ENCODE measurements at places on chromosomes 4 and X. TPM values are rescaled to one million over a fixed set of nuclear protein-coding genes. Genes with fewer than 3 reads are reported as not detected.

The ASMT gene
- total RNA-seq: 0.20 TPM

The CXCL3 gene
- 0.49 TPM for total RNA-seq

The CT45A3 gene
- total RNA-seq: not detected

The GABRQ gene
- total RNA-seq: 0.79 TPM

The PGAM4 gene
- not detected for total RNA-seq

The CFAP99 gene
- not detected for total RNA-seq

The INTU gene
- total RNA-seq: 20.2 TPM

The TCEANC gene
- total RNA-seq: 5.3 TPM

The OR13H1 gene
- total RNA-seq: not detected

The MAGEB2 gene
- total RNA-seq: not detected

The ADGRL3 gene
- 55.9 TPM for total RNA-seq

The UNC5C gene
- 1.1 TPM for total RNA-seq

The TMPRSS11B gene
- not detected for total RNA-seq

The CENPVL2 gene
- total RNA-seq: not detected

DNA sequence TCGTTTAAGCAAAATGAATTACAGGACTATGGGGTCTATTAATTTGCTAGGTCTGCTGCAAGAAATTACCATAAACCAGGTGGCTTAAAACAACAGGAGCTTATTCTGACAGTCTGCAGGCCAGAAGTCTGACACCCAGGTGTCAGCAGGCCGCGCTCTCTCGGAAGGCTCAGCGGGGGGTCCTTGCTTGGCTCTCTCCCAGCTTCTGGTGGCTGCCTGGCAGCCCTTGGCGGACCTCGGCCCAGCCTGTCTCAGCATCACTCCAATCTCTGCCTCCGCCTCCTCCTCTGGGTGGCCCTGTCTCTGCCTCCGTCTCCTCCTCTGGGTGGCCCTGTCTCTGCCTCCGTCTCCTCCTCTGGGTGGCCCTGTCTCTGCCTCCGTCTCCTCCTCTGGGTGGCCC lies 580.5 kb upstream of the FAT1 start:
- no peak for DNase-seq

DNA sequence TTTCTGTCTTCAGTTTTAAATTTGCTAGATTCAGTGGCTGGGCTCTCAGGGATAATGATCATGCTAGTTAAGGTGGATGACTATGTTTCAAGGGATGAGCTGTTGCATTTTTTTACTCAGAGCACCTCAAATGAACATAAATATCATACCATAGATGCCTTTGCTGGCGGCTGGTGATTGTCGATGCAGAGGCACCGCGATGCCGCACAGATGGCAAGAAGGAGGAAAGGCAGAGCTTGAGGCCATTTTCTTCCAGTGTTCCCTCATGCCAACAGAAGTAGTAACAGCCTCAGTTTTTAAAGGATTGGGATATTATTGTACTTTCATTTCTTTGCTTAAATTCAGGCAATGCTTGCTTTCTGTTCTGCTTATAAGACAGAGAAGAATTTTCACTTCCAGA lies 654.7 kb upstream of the IGFBP7 start:
- no peak for DNase-seq

- DNase-seq: no peak
These were observed 37.9 kb downstream of the ARHGEF6 start for GRCh38 chrX:136742721-136743379.

DNA sequence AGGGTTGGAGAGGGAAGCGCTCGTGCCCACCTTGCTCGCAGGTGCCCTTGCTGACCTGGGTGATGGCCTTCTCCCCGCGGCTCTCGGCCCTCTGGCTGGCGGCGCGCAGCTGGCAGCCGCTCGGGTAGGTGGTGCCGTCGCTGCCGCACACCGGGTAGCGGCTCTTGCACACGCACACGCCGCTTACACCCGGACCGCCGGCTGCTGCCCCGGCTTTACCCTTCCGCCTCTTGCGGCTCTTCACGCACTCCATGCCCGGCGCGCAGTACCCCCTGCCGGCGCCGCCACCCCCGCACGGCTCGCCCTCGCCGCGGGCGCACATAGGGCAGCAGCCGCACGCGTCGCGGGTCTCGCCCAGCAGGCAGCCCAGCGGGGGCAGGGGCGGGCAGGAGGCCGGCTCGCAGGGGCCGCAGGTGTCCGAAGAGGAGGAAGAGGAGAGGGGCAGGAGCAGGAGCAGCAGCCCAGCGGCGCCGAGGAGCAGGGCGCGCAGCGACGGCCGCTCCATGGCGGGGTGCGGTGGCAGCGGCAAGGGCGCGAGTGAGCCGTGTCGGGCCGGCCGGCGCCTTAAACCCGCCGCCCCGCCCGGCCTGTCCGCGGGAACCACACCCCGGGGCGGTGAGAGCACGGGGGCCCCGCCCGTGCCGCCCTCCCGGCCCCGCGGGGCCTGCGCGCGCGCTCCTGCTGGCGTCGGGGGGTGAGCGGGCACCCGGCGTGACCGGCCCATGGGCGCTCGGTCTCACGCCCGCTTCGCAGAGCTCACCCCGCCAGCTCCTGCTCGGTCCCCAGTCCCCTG lies at the start of gene IGFBP7:
TSS of gene IGFBP7 (minus strand) at position 539 of the 793 bp plus-strand sequence. CDS start at position 505, 34 bp downstream.
- DNase-seq: no peak

GRCh38 chr4:78624048-78624447 lies 72.5 kb downstream of the ANXA3 start:
- no peak for DNase-seq

DNA sequence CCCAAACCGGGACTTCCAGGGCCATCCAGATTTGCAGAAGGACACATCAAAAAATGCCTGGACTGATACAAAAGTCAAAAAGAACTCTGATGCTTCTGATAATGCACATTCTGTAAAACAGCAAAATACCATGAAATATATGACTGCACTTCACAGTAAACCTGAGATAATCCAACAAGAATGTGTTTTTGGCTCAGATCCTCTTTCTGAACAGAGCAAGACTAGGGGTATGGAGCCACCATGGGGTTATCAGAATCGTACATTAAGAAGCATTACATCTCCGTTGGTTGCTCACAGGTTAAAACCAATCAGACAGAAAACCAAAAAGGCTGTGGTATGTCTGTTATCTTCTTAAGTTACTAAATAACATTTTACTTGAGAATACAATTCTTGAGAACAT lies 9.2 kb downstream of the PLK4 start:
- no peak for DNase-seq

DNA sequence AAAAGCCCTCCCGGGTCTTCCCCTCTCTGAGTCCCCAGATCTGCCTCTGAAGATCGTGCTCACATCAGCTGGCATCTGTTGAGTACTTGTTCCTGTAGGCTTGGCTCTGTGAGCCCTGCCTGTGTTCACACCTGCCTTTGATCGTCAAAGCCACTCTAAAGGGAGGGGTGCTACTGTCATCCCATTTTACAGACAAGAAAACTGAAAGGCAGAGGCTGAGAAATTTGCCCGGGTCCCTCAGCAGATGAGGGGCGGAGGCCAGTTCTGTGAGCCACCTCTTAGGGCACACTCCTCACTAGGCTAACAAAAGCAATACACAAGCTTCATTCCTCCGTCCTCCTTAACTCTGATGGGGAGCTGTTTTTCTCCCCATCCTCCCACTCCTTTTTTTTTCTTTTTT lies 655 bp downstream of the CYTL1 start:
- DNase-seq: no peak

DNA sequence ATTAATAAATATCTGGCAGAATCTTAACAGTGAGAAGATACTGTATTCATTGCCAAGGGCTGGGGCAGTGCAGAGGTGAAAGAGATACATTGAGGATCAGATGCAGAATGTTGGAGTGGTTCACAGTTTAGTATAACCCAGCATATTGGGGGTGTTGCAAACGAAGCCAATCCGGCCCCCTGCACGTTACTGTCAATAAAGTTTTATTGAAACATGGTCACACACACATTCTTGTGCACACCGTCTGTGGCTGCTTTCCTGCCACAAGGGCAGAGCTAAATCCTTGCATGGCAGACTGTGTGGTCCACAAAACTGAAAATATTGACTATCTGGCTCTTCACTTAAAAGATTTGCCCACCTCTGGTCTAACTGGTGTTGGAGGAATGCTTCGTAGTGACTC lies 119.7 kb downstream of the SHOX start:
- DNase-seq: no peak

DNA sequence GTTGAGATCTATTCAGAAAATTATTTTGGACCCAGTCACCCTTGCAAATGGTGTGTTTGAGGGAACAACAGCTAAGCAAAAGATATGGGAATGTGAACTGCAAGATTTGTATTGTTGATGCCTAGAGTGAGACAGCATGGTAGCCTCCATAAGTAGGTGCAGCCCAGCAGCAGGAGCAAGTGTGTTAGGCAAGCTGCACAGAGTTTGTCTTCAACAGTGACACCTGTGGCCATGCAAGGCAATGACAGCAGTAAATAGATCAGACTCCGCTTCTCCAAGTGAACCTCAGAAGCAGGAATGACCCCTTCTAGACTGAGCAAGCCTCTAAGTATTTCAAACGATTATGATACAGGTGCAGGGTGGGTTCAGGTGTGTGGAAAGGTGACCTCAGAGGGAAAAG lies 133.4 kb upstream of the MSX1 start:
- no peak for DNase-seq

DNA sequence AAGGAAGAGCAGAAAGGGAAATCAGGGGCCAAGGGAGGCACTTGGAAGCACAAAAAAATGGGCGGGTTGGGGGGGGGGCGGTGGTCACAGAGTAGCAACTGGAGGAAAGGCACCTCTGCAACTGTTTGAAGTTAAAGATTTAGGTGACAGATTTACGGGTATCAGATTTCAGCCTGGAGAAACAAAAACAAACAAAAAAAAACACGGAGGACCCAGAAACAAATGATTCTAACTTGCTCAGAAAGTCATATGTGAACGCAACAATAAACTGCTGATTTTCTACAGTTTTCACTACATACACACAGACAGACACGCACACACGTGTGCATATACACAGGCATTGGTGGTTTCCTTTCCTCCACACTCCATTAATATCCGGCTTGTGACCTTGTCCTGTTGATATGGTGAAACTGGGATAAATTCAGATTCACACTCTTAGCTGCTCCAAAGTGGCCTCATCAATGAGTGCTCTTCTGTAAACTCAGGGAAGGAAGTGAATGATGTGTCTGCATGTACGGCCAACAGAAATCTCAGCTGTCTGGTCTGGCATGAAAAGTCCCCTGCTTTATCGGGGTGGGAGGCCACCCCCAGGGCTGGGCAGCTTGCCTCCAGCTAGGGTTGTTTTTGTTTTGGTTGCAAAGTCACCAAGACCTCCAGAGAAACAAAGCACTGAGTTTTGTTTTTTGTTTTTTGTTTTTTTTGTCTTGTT lies 54.3 kb downstream of the CHST7 start:
- DNase-seq: no peak

GRCh38 chr4:28557755-28558154 lies 1697.1 kb downstream of the STIM2 start:
- DNase-seq: no peak

DNA sequence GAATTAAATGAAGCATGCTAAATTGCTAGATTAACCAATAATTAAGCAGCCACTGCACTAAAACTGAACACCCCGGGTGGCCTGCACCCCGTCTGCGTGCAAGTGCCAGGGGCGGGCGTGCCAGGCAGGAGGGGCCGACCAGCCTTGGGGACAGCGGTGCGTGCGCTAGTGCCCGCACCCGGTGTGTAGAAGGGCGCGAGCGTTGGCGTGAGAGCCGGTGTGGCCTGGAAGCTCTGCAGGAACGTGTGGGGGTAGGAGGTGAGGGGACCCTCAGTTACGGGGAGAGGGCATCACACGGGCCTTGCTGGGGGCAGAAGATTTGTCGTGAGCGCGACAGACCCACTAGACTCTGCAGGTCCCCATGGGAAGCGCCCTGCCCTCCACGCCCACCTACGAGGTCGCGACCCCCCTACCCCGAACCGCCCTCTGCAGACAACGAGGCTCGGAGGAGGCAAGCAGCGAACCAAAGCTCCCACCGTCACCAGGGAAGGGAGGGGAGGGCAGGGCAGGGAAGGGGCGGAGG lies 105.8 kb downstream of the FAM53A start:
- DNase-seq: no peak

GRCh38 chr4:94582517-94582916 lies 130.8 kb downstream of the PDLIM5 start:
- DNase-seq: no peak

- no peak for DNase-seq
These were observed 63.4 kb downstream of the FHDC1 start for GRCh38 chr4:152999346-153000075.

DNA sequence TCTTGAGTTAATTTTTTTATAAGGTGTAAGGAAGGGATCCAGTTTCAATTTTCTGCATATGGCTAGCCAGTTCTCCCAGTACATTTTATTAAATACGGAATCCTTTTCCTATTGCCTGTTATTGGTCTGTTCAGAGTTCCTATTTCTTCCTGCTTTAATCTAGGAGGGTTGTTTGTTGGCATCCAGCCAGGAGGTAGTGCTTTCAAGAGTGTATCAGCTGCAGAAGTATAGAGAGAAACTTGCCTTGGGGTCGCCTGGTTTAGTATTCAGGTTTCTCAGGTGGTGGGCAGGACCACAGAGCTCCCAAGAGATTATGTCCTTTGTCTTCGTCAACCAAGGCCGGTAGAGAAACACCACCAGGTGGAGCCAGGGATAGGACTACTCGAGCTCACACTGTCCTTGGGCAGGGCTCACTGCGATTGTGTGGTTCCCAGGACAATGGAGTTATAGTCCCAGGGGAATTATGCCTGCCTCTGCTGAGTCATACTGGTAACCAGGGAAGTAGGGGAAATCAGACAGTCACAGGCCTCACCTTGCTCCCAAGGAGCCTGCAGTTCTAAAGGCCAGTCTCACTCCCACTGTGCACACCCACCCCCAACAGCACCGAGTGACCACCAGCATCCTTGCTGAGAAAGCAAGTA lies 168.1 kb downstream of the VSIG4 start:
- DNase-seq: no peak

GRCh38 chr4:142713282-142714030 lies 132.6 kb downstream of the INPP4B start:
- no peak for DNase-seq

DNA sequence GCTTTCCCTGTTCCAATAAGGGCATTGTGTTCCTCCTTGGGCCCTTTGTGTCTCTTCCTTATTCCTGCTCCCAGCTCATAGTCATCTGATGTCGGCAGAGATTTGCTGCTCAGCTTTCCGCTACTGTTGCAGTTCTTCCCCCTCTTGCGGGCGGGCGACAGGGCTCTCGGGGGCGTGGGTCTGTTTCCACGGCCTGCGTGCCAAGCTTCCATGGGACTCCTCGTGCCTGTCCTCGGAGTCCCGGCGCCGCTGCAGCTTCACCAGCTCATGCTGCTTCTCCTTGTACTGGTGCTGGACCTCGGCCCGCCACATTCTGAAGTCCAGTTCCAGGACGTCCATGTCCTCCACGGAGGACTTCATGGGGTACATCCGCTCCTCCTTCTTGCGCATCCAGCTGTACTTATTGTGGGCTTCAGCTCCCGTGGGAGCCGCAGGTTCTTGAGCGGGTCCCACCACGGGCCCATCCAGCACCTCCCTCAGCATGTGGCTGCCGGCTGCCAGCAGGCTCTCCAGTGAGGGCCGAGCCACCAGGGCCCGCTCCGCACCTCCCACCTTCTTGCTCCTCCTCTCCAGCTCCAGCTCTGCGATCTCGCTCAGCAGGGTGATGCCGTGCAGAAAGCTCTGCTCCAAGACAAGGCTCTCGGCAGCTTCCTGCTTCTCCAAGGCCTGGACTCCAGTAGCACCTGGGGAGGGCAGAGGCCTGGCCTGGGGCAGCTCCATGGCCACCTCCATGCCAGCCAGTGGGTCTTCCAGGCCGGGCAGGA lies 74.1 kb upstream of the UCP1 start:
- DNase-seq: no peak

All from skin of body (tissue), 3 donors.